ENCODE measurements at places on chromosomes 7 and 10. TPM values are rescaled to one million over a fixed set of nuclear protein-coding genes. Genes with fewer than 3 reads are reported as not detected.

DNA2 gene
- total RNA-seq, result 2.4 TPM

CFAP43 gene
- 0.15 TPM for total RNA-seq

MEOX2 gene
- total RNA-seq, result 2.9 TPM

PTPRN2 gene
- 3.9 TPM for total RNA-seq

EBLN1 gene
- total RNA-seq, result not detected

Data from cardiac ventricle fibroblast (primary cell).